NCI-H2029 (cell line): ENCODE measurements at places on chromosomes 2 and 18.

- DNase-seq = no peak
These were observed 152.7 kb upstream of the SOX11 start for GRCh38 chr2:5539282-5540165.

- DNase-seq = no peak
These were observed 207.1 kb downstream of the ALK start for GRCh38 chr2:29714333-29714732.

GRCh38 chr2:43067254-43068040, 159.0 kb downstream of the ZFP36L2 start:
- DNase-seq = no peak

GRCh38 chr2:43171789-43172188, 54.6 kb downstream of the ZFP36L2 start:
- no peak for DNase-seq

DNA sequence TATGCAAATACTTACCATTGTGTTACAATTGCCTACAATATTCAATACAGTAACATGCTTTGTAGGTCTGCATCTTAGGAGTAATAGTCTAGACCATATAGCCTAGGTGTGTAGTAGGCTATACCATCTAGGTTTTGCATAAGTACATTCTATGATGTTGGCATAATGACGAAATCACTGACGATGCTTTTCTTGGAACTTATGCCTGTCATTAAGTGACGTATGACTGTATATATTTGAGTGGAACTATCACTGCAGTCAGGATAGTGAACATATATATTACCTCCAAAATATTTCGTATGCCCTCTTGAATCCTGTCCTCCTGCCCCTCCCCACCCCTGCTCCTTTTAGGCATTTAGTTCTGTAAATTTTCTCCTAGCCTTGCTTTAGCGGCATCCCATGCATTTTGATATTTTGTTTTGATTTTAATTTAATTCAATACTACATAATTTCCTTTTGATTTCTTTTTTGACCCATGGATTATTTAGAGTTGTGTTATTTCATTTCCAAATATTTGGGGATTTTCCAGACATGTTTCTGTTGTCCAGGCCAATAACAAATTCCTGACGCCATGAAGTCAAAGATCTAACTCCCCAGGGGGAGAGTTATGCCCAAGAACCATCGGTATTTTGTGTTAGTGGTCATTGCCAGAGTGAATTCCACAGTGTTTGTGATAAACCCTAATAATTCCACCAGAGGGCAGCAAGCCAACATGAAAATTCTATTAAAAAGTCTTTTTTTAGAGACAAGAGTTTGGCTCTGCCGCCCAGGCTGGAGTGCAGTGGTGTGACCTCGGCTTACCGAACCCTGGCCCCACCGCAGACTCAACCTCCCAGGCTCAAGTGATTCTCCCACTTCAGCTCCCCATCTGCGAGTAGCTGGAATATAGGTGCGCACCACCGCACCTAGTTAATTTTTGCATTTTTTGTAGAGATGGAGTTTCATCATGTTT, 24.2 kb upstream of the CASP8 start:
- no peak for DNase-seq

GRCh38 chr2:1480671-1481076, 67.4 kb downstream of the TPO start:
- no peak for DNase-seq

DNA sequence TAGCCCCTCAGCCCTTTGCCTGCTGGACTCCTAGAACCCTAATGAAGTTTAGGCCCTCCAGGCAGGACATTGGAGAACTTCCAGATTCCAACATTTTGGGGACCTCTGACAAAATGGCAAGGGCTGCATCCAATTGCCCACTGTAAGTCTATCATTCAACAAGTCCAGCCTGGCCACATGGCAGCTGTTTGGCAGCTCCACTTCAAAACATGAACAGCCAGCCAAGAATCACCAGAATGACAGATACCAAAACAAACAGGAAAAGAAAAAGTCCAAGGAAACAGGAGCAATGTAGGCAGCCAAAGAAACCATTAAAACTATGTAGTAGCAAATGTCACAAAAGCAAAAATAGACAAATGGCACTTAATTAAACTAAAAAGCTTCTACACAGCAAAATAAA, 25.5 kb downstream of the SLC4A5 start:
- DNase-seq = no peak

DNA sequence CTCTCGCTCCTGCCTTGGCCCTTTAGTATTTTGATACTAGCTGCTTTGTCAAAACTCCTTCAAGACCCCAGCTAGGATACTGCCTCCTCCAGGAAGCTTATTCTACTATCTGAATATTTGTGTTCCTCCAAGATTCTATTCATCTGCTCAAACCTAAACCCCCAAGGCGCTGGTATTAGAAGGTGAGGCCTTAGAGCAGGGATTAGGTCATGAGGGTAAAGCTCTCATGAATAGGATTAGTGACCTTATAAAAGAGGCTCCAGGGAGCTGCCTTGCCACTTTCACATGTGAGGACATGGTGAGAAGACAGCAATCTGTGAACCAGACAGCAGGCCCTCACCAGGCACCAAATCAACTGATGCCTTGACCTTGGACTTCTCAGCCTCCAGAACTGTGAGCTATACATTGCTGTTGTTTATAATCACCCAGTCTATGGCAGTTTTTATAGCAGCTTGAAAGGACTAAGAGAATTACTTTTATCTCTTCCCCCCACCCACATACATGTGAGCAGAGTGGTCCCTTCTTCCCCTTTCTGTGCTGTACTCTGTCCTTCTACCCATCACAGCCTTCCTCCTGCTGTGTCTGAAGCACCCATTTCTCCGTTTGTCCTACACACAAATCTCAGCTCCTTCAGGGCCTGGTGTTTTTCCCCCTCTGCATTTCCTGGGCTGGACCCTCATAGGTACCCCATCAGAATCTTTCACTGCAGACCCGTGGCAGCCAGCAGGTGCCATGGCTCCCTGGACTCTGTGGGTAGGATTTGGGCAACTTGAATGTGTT, 54.5 kb downstream of the HS1BP3 start:
- no peak for DNase-seq

- DNase-seq = no peak
These were observed 58.1 kb upstream of the MCFD2 start for GRCh38 chr2:46973673-46974072.

GRCh38 chr2:14633061-14633460, 544 bp downstream of the LRATD1 start:
- DNase-seq = peak; percentile 11

DNA sequence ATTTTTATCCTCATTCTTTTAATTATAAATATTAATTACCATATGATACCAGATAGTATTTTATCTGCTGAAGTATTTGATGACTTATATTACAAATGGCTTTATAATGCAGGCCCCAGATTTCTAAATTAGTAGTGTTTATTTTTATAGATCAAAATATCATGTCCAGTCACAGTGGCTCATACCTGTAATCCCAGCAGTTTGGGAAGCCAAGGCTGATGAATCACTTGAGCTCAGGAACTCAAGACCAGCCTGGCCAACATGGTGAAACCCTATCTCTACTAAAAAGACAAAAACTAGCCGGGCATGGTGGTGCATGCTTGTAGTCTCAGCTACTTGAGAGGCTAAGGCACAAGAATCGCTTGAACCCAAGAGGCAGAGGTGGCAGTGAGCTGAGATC, 100.1 kb upstream of the ARHGAP15 start:
- no peak for DNase-seq

- no peak for DNase-seq
These were observed 56.8 kb downstream of the DPP4 start for GRCh38 chr2:162017233-162017632.

DNA sequence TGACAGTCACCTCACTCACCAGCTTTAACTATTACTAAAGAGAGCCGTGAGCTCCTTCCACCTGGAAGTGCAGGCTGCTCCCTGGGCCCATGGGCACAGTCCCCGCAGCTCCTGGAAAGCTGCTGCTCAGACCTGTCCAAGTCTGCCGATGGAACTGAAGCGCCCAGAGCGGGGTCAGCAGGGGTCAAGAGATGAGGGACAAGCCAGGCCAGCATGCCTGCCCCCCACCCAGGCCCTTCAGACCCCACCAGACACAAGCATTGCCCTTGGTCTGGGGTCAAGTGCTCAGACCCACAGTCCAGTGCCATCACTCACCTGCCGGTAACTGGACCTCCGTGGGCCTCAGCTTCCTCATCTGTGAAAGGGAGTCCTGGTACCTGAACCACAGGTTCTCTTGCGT, 59.9 kb downstream of the BIN1 start:
- no peak for DNase-seq

DNA sequence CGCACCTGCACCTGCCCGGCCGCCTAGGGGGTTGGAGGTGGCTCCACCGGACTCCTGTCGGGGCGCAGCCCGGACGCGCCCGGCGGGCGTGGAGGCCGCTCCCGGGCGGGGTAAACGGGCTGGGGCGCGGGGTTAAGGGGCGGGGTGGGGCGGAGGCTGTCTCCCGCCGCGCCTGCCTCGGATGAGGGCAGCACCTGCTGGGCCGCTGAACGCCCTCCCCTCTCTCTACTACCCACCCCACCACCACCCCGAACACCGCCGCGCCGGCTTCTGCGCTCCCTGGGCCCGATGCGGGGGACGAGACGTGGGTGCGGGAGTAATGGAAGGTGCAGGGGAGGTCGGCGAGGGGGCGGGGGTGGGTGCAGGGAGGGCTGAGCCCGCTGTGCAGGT, 224.8 kb upstream of the ID2 start:
- DNase-seq = no peak

GRCh38 chr2:146677280-146677679, 1167.5 kb upstream of the ACVR2A start:
- DNase-seq = no peak

GRCh38 chr2:46482490-46482889, 3.1 kb downstream of the TMEM247 start:
- no peak for DNase-seq

- no peak for DNase-seq
These were observed 69.6 kb upstream of the RMDN2 start for GRCh38 chr2:37855283-37856041.

- DNase-seq = peak; percentile 27
These were observed 568.3 kb downstream of the LRRTM4 start for GRCh38 chr2:76953733-76954347.

GRCh38 chr18:73270920-73271634, 403.3 kb upstream of the NETO1 start:
- no peak for DNase-seq

DNA sequence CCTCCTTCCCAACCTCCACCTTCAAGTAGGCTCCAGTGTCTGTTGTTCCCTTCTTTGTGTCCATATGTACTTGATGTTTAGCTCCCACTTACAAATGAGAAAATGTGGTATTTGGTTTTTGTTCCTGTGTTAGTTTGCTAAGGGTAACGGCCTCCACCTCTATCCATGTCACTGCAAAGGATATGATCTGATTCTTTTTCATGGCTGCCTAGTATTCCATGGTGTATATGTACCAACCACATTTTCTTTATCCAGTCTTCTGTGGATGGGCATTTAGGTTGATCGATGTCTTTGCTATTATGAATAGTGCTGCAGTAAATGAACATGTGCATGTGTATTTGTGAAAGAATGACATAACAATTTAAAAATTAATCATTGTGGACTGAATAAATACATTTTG, 19.5 kb upstream of the TFPI start:
- no peak for DNase-seq

- DNase-seq = no peak
These were observed 12.1 kb downstream of the CD226 start for GRCh38 chr18:69935319-69936190.

GRCh38 chr2:16038621-16039020, 98.3 kb downstream of the MYCN start:
- DNase-seq = no peak

DNA sequence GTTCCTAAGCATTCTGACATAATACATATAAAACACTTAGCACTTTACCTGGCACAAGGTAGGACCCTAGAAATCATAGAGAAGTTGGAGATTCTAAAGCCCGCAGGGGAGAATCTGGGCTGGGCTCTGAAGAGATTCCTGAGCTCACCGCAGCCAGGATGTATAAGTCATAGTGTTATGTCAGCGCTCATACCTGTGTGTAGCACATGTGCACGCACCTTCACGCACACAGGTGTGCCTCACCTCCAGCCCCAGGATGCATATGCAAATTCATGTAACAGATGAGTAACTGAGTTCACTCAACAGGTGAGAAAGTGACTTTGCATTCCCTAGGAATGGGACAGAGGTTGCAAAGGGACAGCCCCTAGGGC, 7.9 kb upstream of the SDC1 start:
- DNase-seq = no peak
